Stimulated activated CD4-positive, alpha-beta T cell treated with anti-CD3 and anti-CD28 coated beads, Interleukin-2, amount 100 ng/mL, for 24 hours (primary cell): ENCODE measurements at places on chromosomes 4 and X.
A peak's percentile ranks its signal among the peaks of the same experiment; 100 is the strongest.

GRCh38 chrX:42839632-42840031 is 61.7 kb upstream of the PPP1R2C start:
- no peak for DNase-seq

DNA sequence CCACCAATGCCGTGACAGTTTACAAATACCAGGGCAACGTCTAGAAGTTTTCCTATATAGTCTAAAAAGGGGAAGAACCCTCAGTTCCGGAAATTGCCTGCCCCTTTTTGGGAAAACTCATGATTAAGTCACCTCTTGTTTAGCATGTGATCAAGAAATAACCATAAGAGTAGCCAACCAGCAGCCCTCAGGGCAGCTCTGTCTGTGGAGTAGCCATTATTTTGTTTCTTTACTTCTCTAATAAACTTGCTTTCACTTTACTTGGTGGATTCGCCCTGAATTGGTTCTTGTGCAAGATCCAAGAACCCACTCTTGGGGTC is 20.0 kb upstream of the HOPX start:
- no peak for DNase-seq

- DNase-seq: no peak
Measured at GRCh38 chrX:129626026-129626425, 28.7 kb downstream of the APLN start.

GRCh38 chrX:31449081-31449480 is 377.2 kb upstream of the FTHL17 start:
- no peak for DNase-seq

DNA sequence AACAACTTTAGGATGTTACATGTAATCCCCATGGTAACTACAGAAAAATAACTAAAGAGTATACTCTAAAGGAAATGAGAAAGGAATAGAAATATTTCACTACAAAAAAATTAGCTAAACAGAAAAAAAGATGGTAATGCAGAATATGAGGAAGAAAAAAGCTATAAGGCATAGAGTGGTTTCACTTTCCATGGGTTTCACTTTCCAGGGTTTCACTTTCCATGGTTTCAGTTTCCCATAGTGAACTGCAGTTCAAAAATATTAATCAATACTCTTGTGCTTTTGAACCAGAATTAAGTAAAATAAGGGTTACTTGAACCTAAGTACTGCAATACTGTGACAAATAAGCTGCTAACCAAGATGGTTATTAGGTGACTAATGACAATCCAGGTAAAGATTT is 42.0 kb downstream of the NPFFR2 start:
- no peak for DNase-seq

DNA sequence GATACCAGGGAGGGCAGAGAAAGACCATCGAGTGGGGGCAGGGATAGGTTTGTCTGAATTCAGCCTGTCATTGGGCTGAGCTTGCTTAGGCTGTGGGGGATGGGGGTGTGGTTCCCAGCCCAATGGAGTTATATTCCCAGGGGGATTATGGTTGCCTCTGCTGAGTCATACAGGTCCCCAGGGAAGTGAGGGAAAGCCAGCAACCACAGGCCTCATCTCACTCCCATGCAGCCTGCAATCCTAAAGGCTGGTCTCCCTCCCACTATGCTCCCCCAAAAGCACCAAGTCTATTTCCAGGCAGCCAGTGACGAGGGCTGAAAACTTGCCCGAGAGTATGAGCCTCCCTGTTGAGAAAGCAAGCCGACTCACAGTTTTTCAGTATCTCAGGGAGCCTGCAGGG is 39.3 kb downstream of the AFM start:
- DNase-seq: no peak

- DNase-seq: no peak
Measured at GRCh38 chrX:8413279-8413678, 51.4 kb upstream of the VCX3B start.

GRCh38 chr4:120218981-120219380 is 152.3 kb upstream of the MAD2L1 start:
- DNase-seq: no peak

DNA sequence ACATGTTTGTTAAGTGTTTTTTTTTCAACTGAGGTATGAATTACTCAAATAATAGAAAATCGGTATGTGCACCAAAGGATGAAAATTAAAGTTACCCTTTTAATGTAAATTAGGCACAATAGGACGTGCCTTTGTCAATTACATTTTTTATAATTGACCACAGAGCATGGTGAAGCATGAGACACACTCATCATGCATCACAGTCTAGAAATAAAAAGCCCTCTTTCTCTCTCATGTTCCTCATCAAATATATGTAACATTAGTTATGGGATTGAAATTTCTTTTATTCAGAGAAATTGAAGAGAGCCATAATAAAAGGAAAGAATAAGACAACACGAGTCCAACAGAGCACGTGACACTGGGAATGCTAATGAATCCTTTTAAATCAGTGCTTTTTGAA is 3.5 kb downstream of the GNRHR start:
- no peak for DNase-seq

DNA sequence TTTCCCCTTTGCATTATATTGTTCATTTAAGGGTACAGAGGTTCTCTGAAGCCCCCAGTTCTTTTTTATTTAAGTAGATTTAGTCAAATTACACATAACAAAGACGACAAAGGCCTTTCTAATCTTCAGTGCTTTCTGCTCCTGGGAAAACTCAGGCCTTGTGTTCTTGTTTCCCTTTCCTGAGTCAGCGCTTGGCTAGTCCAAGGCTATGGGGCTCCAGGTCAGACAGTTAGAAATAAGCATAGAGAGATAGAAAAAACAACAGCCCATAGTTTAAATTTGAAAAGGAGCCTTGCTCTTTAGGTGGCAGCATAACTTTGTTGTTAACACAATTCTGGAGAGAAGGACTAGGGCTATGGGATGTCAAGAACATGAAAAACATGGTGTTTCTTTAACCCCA is 97.3 kb downstream of the PPP1R2C start:
- DNase-seq: no peak

GRCh38 chr4:40055863-40056715 is 561 bp upstream of the N4BP2 start:
- peak; percentile 52 for DNase-seq

- DNase-seq: no peak
Measured at GRCh38 chr4:183909801-183910200, 4.7 kb downstream of the STOX2 start.

GRCh38 chr4:52931243-52931642 is 69.1 kb downstream of the RASL11B start:
- DNase-seq: no peak

DNA sequence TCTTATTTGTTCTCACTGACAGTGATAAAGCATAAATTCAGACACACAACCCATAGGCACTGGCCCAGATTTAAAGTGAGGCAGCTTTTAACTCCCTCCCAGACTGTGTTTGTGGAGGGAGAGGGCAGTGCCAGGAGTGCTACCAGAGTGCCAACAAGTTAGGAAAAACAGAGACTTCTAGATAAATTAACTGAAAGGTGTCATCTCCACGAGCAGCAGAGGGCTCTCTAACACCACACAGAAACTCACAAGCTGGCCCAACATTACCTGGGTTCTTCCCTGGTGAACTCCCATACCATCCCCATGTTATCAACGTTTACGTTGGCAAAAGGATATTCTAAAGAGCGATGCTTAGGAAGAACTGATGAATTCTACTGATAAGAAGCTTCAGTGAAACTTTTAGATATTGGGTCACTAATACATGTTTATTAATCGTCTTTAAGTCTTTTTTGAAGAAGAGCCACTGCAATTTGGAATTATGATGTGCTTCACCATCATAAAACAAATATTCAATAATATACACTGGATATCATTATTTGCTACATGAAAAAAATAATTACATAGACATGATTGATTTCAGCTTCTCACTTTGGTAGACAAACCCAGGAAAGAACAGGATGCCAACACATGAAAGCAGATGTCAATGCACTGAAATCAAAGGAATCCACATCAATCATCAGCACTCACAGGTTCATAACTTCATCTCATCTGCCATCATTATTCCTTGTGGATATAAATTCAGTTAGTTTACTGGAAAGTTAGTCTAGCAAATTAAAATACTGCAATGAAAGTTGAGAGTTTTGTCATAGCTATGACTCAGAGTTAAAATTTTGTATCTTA is 121.2 kb upstream of the NAP1L5 start:
- peak; percentile 38 for DNase-seq

- DNase-seq: no peak
Measured at GRCh38 chrX:68998716-68999115, 166.5 kb downstream of the PJA1 start.

GRCh38 chr4:140003876-140004548 is 150.0 kb downstream of the MAML3 start:
- no peak for DNase-seq

DNA sequence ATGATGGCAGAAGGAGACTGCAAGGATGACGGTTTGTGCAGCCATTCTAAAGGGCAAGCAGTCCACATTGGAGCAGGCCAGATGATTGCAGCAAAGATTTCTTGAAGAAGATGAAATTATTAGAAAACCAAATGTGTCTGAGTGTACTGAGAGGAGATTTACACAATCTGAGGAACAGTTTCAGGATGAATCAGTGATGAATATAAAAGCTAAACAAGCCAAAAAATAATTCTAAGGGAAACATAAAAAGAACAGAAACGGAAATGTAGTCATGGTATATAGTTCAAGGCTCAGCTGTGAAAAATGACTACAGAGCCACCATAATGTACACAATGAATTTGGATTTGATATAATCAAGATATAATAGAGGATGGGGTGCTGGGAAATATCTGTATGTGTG is 168.5 kb downstream of the PDGFC start:
- no peak for DNase-seq

GRCh38 chrX:49155243-49155899 is 7.2 kb upstream of the MAGIX start:
- peak; percentile 40 for DNase-seq

DNA sequence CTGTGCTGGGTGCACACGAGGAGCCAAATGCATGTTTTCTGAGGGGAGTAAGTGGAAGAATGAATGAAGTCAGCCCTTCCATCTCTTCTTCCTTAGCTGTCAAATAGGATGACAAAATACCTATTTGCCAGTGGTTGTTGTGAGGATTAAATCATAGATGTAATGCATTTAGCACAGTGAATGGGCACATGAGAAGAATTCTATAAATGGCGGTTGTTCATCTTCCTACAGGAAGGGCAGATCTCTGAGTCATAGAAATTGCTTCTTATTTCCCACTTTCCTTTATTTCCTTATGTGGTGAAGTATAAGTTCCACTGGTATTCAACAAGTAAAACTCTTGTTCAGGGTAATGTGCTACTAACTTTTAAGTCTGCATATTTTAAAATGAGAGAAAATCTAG is 83.1 kb downstream of the SORBS2 start:
- no peak for DNase-seq

DNA sequence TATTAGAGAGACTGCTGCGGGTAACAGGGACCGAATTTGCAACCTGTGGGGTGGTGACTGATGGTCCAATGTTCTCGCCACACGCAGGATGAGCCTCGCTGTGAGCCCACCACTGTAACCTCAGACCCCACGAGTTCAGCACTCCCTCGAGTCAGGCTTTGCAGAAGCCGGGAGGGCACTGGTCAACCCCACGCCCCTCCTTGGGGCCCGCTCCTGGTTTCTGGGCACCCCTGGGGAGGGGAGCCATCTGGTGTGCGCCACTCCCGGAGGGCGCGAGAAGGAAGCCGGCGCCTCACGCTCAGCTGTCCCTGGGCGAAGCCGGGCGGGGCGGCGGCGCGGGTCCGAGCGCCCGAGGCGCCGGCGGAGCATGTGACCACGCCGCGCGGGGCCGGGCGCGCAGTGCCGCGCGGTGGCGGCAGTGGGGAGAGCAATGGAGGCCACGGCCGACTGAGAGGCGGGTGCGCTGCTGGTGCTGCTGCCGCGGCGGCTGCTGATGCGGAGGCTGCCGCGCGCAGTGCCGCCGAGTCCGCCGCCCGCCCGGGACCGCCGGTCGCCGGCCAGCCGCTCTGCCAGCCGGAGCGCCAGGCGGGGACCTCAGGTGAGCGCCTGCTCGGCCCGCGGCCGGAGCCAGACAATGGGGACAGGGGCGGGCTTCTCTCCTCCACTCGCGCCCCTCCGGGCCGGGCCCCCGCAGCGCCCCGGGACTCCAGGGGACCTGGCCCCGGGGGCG is 100.1 kb downstream of the CEP135 start:
- DNase-seq: peak; percentile 68

GRCh38 chr4:41652971-41653370 is 95.6 kb downstream of the PHOX2B start:
- no peak for DNase-seq

DNA sequence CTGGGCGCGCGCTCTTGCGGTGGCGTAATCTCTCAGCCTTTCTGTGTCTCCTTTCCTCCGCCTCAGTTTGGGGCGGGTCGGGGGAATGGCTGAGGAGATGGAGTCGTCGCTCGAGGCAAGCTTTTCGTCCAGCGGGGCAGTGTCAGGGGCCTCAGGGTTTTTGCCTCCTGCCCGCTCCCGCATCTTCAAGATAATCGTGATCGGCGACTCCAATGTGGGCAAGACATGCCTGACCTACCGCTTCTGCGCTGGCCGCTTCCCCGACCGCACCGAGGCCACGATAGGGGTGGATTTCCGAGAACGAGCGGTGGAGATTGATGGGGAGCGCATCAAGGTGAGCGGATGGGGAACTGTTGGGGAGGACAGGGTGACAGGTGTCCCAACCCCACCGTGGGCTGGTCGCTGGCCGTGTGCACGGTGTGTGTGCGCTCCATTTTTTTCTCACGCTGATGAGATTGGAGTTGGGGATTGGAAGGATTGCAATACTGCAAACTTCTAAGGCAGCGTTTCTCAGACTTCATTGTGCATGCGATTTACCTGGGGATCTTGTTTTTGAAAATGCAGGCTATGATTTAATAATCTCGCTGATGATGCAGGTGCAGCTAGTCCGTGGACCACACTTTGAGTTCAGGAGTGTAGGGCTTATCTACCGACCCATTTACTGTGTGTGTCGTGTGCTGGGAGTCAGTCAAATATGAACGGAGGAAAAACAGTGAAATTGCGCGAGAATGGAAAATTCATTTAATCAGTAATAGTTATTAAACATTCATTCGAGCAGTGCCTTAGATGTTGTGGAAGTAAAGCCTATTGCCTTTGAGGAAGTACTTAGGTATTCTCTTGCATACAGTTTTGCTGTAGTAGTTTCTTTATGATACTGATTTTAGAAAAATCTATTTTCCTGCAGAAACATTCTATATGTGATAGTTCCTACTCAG is at the start of gene RAB33B:
RAB33B (plus strand) TSS at position 11 of the 935 bp plus-strand sequence; CDS start at position 86, 75 bp downstream.
- DNase-seq: no peak

- no peak for DNase-seq
Measured at GRCh38 chr4:39365360-39365759, 802 bp downstream of the RFC1 start.

DNA sequence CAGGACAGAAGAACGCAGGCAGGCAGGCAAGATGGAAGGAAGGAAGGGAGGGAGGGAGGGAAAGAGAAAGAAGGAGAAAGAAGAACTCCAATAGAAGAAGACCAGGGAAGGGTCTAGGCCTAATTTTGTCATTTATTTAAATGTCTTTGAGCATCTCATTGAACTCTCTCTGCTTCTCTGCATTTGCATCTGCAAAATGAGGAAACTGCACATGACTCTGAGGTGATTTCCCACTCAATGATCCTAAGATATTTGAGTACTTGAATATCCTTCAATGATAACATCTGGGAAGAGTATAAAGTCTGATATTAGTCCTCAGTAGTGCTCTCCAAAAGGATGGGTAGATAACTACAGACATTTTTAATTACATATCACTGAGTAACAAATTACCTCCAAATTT is 33.1 kb upstream of the RBPJ start:
- DNase-seq: no peak
